ENCODE measurements at places on chromosomes 2 and 18.

DNA sequence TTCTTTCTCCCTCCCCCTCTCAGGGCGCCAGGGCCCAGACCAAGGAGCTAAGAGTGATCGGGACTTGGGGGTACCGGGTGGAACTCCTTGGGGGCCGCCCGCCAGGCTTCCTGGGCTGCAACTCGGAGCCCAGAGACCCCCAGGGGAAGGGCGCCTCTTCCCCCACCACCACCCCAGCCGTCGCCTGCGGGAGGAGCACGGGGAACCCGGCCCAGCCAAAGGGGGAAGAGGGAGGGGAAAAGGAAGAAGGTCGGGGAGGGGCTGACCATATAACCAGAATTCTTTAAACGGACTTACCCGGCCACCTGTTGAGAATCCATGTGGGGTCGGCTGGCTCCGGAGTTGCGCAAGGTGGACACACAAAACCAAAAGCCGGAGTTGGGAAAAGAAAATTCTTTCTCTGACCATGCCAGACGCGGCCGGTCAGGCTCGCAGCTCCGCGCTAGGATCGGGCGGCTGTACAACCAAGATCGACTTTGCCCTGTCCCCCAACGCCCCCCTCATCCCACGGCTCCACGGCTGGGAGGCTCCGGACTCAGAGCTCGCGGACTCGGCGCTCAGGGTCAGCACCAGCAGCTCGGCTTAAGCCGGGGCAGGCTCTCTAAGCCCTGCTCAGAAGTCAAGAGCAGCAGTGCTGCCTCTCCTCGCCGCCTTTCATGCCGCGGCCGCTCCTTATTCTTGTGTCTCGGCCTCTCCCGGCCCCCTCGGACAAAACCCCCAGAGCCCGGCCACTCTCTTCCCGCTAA lies 6.3 kb upstream of the SIX3 start:
- no peak for DNase-seq

- DNase-seq: no peak
Observed at GRCh38 chr2:36620321-36620720, 22.4 kb upstream of the FEZ2 start.

DNA sequence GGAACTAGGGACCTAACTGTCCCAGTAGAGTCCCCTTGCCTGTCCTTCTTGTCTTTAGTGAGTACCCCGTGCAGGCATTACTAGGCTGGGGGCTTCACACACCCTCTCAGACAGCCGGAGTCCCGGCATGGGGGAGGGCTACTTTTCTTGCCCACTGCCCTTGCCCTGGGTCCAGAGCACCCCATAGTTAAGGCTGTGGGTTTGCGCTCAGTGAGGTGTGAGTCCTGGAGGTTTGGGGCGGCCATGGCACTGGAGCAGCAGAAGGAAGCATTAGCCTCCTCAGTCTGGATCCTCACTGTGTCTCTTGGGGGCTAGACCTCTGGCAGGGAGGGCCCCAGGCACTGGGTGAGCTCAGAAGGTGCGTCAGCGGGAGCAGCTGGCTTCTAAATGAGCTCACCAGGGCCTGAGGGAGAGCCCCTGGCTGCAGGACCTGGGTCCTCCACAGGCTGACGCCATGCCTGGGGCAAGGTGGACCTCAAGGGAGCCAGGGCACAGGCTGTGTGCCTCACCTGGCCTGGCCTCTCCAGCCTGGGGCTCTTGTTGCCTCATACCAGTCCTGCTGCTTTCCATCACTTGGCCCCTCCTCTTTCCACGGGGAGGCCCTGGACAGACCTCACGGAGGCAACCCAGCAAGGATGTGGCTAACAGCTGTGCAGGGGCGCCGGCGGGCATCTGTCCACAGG lies 27.4 kb downstream of the HS6ST1 start:
- DNase-seq: no peak

DNA sequence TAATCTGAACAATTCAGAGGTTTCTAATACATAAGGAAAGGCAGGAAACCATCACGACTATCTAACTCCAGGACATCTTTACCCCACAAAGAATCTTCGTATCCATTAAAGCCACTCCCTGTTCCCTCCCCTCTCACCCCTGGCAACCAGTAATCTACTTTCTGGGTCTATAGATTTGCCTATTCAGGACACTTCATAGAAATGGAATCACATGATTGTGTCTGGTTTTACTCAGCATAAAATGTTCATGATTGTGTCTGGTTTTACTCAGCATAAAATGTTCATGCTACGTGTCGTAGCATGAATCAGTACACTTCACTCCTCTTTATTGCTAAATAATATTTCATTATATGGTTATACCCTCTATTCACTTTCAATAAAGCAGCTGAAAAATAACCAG lies 11.6 kb downstream of the FECH start:
- no peak for DNase-seq

DNA sequence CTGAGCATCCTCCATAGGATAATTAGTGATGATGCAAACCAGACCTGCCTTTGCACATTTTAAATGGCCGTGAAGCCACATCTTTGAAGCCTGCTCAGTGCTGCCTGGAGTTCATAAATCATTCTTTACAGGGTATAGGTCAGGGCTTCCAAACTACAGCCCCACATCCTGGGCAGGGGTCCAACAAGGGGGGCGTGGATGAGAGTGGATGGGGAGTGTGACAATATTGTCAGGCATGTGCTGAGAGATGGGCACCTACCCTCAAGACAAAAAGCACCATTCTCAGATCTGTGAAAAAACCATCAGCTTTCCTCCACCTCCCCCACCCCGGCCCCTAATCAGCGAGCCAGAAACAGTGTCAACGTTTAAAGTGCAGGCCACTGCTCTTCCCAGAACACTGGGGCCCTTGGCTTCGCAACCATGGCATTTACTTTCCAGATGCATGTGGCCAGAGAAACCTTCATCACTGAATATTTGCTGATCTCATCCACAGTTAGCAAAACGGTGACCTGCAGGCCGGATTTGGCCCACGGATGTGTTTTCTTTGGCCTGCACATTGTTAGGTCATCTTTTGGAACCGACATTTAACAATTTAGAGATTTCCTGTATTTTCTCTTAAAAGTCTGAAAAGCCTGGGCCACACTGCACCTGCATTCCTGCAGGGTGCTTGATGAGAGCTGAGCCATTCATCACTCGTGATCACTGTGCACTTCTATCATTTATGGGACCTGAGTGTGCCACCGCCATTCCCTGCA lies 130.7 kb downstream of the ANKRD44 start:
- DNase-seq: no peak

- no peak for DNase-seq
Observed at GRCh38 chr18:55403421-55403949, 184.5 kb downstream of the TCF4 start.

DNA sequence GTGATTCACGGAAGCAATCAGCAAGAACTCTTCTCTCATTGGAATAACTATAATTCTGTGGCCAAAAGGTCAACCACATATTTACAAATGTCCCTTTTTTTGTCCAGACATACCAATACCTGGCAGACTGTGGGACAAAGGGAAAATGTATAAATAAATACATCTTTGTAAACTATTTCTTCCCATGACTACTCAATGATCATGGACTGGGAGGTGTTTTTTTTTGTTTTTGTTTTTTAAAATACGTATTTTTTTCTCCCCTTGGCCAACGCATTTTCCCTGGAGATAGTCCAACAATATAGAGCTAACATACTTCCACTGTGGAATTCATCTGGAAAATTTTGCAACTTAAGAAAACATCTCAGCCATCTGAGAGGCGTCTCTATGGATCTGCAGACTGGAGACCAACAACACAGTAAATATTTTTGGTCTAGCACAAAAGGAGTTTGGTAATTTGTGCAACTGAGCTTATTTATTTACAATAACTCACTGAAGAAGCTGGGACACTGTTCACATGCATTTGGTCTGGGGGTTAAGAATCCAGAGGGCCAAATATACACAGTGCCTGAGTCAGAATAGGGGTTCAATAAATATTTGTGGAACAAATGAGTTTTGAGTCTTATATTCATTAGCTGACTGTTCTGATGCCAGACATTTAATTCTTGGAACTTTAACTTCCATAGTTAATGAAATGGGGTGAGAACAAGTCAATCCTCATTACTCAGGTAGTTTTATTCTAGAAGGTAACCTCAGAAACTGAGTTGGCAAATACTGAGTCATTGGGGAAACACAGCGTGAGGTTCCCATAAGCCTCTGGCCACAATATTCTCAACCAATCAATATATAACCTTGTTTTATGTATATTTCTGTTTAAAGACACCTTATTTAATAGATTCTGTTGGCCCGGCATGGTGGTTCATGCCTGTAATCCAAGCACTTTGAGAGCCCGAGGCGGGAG lies 36.2 kb downstream of the CCBE1 start:
- no peak for DNase-seq

GRCh38 chr18:21900605-21901352 lies 160.2 kb downstream of the MIB1 start:
- no peak for DNase-seq

DNA sequence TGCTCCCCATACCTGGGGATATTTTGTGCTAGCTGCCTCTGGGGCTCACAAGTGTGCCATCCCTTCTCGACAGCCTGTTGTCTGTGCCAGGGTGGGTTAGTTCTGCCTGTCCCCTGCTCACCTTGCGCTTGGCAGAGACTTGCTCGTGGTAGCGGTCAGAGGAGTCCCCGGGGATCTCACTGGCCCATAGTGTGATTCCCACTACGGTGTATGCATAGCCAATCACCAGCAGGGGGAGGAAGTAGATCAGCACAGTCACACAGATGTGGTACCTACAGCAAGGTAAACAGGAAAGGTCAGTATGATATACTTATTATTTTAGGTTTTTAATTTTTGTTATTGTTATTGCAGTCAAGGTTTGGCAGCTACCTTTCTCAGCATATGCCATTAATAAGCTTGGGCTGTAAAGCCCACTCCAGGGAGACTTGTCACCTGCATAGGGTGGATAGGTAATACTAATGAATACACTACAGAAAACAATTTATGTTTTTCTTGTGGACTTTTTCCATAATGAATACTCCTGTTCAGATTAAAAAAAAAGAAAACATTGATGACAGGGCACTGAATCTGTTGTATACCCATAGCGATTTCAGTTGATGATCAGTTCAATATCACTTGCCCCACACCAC lies 95.2 kb downstream of the POLE4 start:
- no peak for DNase-seq

DNA sequence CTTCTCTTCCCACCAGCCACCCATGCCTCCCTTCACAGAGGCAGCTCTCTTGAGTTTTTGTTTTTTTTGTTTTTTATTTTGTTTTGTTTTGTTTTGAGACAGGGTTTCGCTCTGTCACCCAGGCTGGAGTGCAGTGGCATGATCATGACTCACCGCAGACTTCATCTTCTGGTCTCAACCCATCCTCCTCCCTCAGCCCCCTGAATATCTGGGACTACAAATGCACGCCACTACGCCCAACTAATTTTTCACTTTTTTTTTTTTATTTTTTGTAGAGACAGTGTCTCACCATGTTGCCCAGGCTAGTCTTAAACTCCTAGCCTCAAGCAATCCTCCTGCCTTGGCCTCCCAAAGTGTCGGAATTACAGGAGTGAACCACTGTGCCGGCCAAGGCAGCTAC lies 161.4 kb downstream of the TRABD2A start:
- no peak for DNase-seq

GRCh38 chr2:218867900-218868299 lies 8.3 kb downstream of the WNT6 start:
- DNase-seq: no peak

GRCh38 chr18:63339920-63340484 lies 20.4 kb upstream of the BCL2 start:
- DNase-seq: no peak

DNA sequence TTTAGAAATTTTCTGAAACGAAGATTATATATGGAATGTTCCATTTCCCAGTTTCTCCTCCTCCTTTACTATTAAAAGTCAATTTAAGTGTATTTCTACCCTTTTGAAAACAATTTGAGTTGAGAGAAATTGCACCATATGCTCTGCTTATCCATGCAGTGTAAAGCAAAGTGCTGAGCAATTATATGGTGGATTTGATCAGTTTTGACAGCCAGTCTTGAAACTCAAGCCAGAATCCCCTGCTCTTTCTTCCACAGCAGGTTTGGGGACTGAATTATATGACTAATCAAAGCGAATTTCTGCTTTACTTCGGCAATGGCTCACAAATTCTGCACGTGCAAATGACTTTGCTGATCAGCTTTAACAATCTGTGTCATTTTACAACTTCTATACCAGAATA lies 1183.6 kb downstream of the LRP1B start:
- DNase-seq: no peak

- no peak for DNase-seq
Observed at GRCh38 chr2:160271171-160272086, 71.4 kb upstream of the ITGB6 start.

GRCh38 chr2:226578373-226578772 lies 221.2 kb downstream of the IRS1 start:
- no peak for DNase-seq

- DNase-seq: no peak
Observed at GRCh38 chr2:144459937-144460336, 60.0 kb downstream of the ZEB2 start.

- no peak for DNase-seq
Observed at GRCh38 chr2:158624071-158624667, 167.4 kb downstream of the PKP4 start.

- DNase-seq: no peak
Observed at GRCh38 chr2:101900375-101900774, 91.4 kb upstream of the IL1R2 start.

DNA sequence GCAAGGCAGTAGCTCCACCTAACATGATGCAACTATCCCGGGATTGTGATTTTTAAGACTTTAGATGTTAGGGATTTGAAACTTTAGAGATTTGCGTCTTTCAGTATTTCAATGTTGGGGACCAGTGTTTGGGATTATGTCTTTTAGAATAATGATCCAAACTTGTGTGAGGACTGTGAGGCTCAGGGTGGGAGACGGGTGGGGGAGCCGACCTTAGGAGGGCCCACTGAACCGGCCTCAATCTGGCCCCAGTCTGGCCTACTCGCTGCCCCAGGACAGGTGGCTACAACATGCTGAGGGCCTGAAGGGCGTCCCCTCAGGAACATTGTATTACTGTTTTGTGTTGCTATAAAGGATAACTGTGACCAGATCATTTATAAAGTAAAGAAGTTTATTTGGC lies 10.7 kb downstream of the AMER3 start:
- DNase-seq: no peak

DNA sequence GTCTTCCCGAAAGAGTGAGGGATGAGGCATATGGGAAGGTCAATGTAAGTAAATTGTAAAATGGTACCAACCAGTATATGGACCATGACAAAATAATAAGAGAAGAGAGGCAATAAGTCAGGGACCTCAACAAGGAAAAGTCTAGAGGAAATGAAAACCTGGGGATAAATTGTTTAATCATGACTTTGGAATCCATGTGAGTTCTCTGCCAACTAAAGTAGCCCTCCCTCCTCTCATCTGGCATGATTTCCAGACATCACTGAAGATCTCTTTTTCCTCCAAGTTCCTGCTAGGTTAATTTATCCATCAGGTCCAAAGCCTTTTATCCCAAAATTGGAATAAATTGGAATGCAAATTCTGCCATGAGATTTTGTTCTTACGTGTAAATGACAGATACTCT lies 417.9 kb downstream of the NRXN1 start:
- no peak for DNase-seq

GRCh38 chr2:210461401-210461800 lies 15.2 kb downstream of the LANCL1 start:
- DNase-seq: no peak

GRCh38 chr18:8813611-8814010 lies 108.3 kb downstream of the MTCL1 start:
- no peak for DNase-seq

Measured in amygdala (tissue), 56 donors.